ENCODE measurements at places on chromosomes 5 and 9. TPM values are rescaled to one million over a fixed set of nuclear protein-coding genes. Genes with fewer than 3 reads are reported as not detected.

GRCh38 chr9:116297346-116297745 is 143.8 kb downstream of the PAPPA start:
- no peak for DNase-seq
- H3K27ac ChIP-seq, result no peak overlapping the region
- no peaks in the 10 kb centered on the region for H3K4me1 ChIP-seq
- no peaks in the 10 kb centered on the region for H3K27me3 ChIP-seq
- H3K4me3 ChIP-seq, result no peak overlapping the region
- H3K36me3 ChIP-seq, result no peaks in the 10 kb centered on the region

DNA sequence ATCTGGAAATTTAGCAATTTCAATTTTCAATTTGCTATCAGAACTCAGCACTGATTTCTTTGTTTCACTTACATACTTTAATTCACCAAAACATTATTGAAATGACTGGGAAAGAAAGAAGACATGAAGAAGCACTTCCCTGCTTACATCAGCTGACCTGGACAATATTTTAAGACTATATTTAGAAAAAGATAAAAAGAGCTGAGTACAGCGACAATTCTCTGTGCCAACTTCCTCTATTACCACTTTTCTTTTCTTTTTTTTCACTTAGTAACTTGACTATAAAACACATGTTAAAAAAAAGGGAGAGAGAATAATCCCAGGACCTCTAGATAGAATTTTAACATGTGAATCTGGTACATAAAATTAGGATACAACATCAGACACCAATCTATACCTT is 35.6 kb downstream of the MEF2C start:
- DNase-seq, result no peak
- H3K27ac ChIP-seq, result no peak overlapping the region
- no peaks in the 10 kb centered on the region for H3K36me3 ChIP-seq
- peaks cover 8% of the 10 kb centered on the region for H3K27me3 ChIP-seq

GRCh38 chr5:145509336-145510136 is 325.6 kb downstream of the PRELID2 start:
- H3K36me3 ChIP-seq, result no peaks in the 10 kb centered on the region
- no peak overlapping the region for H3K27ac ChIP-seq
- no peak overlapping the region for H3K4me3 ChIP-seq
- H3K4me1 ChIP-seq, result no peaks in the 10 kb centered on the region

SLC30A5 gene
- total RNA-seq, result 60.2 TPM

ARSI gene
- not detected for total RNA-seq

PCYOX1L gene
- total RNA-seq, result 19.8 TPM

Measured in activated CD4-positive, alpha-beta T cell treated with anti-CD3 and anti-CD28 coated beads, Interleukin-2, amount 10 ng/mL, durations not matched to agents 24 days and 14 days (primary cell).